ENCODE measurements at places on chromosomes 6 and 20.

- no peak for DNase-seq
These were observed 25.8 kb downstream of the HLA-A start for GRCh38 chr6:29968130-29968529.

GRCh38 chr6:52087498-52087999 lies at the start of gene PKHD1:
PKHD1 (minus strand) TSS chr6:52087613; CDS start chr6:52084933, 2,680 bp downstream.
- peak; percentile 29 for DNase-seq

DNA sequence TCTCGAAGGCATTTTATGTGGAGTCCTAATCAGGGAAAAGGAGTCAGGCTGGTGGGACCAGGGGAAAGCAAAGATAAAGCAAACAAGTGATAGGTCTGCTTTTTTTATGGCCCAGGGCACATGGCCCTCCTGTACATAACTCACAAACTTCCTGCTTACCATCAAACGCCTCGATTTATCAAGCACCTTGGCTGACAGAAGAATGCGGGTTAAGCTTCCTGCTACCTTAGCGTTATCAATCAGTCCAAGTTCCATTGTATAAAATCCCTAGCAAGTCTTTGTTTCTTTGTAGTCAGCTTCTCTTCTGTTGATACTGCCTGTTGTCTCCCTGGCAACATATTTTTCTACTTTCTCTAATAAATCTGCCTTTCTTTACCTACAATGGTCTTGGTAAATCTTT lies 4.1 kb upstream of the TRIM27 start:
- no peak for DNase-seq

DNA sequence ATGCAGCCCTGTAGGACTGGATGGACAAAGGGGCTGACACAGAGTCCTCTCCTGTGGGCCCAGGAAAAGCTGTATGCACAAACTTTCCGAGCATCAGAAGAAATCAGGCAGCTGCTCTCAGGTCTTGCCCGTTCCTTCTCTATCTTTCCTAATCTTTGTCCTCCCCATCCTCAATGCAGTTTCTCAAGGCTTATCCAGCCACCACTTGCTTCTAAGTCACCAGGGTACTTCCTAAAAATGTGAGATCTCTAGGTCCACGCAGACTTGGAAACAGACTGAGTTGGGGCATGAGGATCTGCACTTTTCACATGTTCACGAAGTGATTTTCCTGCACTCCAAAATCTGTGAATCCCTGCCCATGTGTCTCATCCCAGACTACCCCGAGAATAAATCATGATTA lies 394.5 kb upstream of the SLC35B3 start:
- DNase-seq = no peak

DNA sequence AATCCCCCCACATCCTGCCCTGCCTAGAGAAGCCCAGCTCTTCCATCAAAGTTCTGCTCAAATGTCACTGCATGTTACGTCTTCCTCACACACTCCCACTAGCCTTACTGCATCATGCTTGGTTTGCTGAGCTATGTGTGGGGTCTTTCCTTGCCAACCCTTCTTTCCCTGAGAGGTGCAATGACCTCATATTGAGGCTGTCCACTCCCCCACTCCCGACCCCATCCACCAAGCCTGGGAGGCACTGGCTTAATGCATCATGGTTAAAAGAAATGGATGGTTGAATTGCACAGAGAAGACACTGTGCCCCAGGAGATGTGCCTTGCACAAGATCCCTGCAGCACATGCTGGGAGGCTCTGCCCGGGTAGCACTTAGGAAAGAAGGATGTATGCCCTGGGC lies 7.7 kb upstream of the IRF4 start:
- no peak for DNase-seq

DNA sequence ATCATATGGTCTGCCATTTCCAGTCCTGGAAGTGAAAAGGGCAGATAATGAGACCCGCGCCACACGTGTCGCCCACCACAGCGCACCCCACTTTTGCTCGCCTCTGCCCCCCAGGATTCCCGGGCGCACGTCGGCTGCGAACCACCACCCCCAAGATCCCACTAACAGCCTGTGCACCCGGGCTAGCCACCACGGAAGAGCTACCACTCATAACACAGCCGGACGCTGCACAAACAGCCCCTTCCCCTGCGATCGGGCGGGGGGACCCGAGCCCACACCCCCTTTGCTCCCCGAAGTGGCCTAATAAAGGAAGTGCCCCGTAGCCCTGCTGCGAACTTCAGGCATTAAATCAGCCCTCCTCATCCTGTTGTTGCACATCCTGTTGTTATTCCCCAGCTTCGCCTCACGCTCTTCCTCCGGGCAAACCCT lies 506 bp downstream of the CITED2 start:
- no peak for DNase-seq

DNA sequence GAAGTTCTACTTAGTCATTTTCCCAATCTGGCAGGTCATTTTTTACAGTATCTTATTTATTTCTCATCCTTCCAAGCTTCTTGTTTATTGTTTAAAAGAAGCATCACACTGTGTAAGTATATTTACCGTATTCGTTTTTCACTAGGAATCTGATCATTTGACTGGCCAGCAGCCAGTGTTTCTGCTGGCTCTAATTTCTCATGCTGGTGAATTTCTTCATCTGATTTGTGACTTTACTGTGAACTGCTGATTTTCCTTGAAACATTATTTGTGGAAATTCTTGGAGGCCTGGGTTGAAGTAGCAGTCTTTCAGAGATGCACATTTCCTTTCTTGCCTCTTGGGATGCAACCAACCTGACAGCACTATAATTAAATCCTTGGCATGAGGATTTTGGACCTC lies 65.9 kb downstream of the PREP start:
- DNase-seq = no peak

DNA sequence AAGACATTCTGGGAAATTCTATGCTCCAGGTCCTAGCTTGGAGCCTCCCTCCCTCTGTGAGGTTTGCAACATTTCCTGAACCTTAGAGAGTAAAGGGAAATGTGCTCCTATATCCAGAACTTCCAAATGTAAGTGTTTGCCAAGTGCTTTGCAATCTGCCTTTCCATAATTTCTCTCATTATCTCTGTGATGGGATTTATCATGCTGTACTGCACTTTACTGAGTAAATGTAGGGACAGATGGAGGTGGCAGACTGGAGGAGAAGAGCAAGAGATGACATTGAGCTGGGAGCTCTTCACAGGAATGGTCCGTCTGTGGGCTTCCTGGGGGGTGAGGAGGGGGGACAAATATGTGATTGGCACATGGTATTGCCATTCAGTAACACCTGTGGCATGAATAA lies 184.3 kb downstream of the SOX4 start:
- DNase-seq = no peak

- DNase-seq = no peak
These were observed 189.1 kb upstream of the SULF2 start for GRCh38 chr20:47974234-47974878.

DNA sequence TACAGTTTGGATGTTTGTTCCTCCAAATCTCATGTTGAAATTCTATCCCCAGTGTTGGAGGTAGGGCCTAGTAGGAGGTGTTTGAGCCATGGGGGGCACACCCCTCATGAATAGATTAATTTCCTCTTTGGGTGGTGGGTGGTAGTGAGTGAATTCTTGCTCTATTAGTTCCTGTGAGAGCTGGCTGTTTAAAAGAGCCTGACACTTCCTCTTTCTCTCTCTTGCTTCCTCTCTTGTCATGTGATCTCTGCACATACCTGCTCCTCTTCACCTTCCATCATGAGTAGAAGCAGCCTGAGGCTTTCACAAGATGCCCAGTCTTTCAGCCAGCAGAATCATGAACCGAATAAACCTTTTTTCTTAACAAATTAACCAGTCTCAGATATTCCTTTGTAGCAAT lies 340.2 kb upstream of the CHD6 start:
- DNase-seq = no peak

DNA sequence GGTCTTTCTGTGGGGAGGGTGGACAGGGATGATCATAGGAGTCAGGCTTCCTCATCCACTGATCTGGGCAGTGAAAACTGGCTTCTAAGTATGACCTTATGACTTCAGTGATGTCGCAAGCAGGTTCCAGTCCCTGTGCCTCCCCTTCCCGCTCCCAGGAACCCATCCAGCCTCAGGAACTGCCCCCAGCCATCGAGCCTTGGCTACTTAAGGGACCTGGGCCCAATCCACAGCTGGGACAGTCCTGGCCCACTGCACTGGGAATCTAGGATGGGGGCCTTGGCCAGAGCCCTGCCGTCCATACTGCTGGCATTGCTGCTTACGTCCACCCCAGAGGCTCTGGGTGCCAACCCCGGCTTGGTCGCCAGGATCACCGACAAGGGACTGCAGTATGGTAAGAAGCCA lies at the start of gene LBP:
Gene LBP, plus strand, starts transcription at position 236 of the 405 bp plus-strand sequence. Its CDS starts 35 bp downstream, at position 271.
- no peak for DNase-seq

DNA sequence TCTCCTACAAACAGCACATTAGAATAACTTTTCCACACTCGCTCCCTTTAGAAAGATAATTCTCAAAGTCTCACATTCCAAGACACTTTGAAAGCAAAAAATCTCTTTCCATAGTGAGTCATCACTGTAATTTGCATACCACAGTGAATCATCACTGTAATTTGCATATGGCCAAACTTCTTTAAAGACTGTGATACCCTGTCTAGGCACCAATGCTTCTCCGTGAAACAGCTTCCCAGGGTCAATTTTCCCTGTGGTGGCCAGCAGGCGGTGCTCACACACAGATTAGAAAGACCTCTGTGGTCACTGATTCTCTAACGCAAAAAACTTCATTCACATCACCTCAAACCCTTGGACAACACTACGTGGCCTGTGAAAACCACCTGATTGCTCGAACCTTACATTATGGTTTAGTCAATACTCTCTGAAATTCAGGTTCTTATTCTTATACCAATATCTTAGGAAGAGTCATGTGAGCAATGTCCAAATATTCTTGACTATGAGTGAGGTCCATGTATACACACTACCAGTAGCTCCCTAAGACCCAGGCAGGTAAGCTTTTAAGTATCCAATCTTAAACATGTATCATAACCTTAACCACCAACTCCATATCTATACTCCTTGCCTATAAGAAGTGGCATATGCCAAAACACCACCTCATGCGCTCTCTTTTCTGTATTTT lies 78.5 kb upstream of the PHACTR1 start:
- no peak for DNase-seq

- no peak for DNase-seq
These were observed 192.0 kb downstream of the ERMARD start for GRCh38 chr6:169943241-169944060.

DNA sequence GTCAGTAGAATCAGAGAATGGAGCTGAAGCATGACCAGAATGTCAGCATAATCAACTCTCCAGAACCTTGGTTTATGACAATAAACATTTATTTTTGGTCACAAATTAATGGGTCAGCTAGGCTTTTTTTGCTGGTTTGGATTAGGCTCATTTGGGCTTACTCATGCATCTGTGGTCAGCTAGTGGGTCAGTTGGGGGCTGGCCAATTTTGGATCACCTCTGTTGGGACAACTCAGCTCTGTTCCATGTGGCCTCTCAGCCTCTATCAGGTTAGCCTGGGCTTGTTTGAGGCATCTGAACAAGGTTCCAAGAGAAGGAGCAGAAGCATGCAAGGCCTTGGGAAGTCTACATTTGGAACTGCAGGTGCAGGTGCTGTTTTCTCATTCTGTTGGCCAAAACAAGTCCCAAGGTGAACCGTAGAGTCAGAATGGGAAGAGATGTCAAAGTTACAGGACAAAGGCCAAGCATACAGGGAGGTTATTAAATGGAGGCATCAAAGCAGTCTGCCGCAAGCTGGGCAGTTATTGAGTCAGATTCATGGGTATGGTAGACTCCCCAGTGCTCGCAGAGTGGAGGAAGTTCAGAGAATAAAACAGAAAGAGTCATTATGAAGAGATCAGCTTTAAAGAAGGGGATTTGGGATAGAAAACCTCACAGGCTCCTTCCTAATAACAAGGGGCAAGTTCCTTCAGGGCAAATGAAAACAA lies 173.0 kb downstream of the PLCB4 start:
- no peak for DNase-seq

DNA sequence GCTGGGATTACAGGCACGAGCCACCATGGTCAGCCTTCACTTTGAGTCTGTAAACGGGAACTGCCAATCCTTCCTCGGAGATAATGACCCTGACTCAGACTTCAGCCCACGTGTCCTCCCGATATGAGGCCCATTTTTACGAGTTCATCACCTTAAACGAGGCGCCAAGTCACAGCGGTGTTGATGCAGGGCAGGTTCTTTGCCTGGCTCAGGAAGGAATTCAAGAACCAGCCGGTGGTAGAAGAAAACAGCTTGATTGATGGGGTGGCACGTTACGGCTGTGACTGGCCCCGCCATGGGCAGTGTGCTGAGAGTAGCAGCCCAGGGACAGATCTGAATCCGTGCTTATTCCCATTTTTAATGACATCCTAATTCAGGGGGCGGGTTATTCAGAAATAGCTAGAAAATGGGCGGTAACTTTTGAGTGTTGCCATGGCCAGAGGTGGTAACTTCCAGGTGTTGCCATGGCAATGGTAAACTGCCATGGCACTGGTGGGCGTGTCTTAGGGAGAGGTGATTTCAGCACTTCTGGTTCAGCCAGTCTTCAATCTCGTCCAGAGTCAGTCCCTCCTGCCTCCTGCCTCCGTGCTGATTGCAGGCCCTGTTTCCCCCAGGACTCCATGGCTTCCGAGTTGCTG lies 9.1 kb upstream of the MAP1LC3A start:
- DNase-seq = no peak

- DNase-seq = no peak
These were observed 313.6 kb downstream of the ALDH8A1 start for GRCh38 chr6:134636186-134636799.

GRCh38 chr6:154361476-154361875 lies 4.9 kb upstream of the IPCEF1 start:
- no peak for DNase-seq

DNA sequence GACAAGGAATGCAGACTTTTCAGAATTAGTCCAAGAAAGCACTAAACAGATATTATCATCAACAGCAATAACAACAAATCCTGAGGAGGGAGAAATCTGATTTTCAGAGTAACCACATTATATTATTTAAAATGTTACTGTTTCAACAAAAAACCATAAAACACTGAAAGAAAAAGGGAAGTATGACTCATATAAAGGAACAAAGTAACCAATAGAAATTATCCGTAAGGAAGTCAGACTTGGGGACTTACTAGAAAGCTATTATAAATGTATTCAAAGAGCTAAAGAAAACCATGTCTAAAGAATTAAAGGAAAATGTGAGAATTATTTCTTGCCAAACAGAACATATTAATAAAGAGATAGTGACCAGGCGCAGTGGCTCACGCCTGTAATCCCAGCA lies 98.1 kb downstream of the MYLK4 start:
- DNase-seq = no peak
